GM23338 (cell line): ENCODE measurements at places on chromosomes 5 and 9. TPM values are rescaled to one million over a fixed set of nuclear protein-coding genes. Genes with fewer than 3 reads are reported as not detected.

Gene HMCN2
- polyA plus RNA-seq, result 1.3 and 2.1 TPM in 2 replicates

Gene MUSK
- polyA plus RNA-seq, result not detected in 2 replicates

Gene NTMT1
- 97.4 and 108 TPM in 2 replicates for polyA plus RNA-seq

DNA sequence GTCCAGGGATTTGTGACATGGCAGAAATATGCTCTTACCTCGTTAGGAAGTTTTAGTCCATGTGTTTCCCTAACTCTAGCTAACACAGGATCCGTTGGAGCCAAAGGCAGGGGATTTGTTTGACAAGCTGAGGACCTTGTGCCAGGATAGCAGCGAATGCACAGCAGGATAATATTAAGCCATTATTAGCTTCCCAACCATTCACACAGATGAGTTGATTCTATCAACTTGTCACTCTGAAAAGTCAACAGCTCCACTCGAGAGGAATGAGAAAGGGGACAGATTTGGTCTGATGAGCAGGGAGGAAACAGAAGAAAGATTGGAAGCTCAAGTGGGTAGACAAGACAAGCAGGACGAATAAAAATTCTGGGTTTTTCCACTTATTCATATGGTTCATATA, 106.2 kb downstream of the FSTL4 start:
- no peak for DNase-seq

DNA sequence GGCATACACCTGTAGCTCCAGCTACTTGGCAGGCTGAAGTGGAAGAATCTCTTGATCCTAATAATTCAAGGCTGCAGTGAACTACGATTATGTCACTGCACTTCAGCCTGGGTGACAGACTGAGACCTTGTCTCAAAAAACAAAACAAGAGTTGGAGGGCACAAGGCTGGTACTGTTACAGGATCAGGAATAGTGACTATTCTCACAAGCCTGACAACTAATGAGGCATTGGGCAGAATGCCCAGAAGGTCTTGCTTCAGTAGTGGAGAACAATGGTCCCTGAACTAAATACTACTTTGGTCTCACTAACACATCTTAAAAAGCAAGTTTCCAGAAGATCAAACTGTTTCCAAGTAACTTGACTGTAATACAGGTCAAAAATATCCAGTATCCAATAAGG, 182.9 kb upstream of the RFX3 start:
- no peak for DNase-seq

GRCh38 chr5:172417983-172418630, 36.2 kb downstream of the SH3PXD2B start:
- DNase-seq, result no peak

- no peak for DNase-seq
These were observed 45.3 kb downstream of the ERBIN start for GRCh38 chr5:65971643-65972042.
